ENCODE measurements at places on chromosomes 3 and 15.

- DNase-seq, result no peak
Observed at GRCh38 chr3:16463914-16464313, 49.6 kb downstream of the RFTN1 start.

GRCh38 chr15:72564091-72564490 lies 90.0 kb downstream of the ARIH1 start:
- no peak for DNase-seq

GRCh38 chr3:194938845-194939531 lies 253.3 kb downstream of the FAM43A start:
- no peak for DNase-seq

GRCh38 chr3:153618176-153618575 lies 456.1 kb downstream of the RAP2B start:
- no peak for DNase-seq

DNA sequence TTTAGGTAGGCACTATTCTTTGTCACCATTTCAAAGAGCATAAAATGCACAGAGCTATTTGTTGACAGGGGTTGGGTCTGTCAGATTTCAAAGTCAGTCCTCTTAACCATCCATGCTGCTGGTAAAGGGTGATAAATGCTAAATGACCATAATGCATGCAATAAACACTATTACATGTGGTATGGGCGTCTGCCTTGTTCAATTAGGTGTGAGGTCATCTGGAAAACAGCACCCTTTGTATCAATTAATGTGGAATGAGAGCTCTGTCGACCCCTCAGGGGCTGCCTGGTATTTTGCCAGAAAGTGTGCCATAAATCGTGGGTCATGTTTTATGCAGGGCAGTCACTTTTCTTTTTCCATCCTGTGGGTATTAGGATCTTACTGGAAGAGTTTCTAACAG lies 235.6 kb downstream of the SV2B start:
- no peak for DNase-seq

GRCh38 chr15:38438031-38438986 lies 15.6 kb upstream of the FAM98B start:
- DNase-seq, result no peak

DNA sequence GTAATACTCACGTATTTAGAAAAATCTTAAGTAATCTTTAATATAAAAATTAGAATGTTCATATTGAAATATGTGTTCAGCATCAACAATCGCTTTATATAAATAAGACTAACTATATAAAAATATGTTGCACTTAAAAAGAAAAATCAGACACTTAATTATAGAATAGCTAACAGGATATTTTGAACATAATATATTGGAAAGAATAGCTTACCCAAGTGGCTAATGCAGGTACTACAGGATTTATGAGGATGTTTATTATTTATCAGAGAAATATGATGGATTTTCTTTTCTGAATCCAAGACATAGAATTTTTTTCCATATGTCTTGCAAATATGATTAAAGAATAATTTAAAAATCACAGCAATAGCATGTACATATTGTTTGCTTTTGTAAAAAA lies 567.9 kb upstream of the GBE1 start:
- no peak for DNase-seq

DNA sequence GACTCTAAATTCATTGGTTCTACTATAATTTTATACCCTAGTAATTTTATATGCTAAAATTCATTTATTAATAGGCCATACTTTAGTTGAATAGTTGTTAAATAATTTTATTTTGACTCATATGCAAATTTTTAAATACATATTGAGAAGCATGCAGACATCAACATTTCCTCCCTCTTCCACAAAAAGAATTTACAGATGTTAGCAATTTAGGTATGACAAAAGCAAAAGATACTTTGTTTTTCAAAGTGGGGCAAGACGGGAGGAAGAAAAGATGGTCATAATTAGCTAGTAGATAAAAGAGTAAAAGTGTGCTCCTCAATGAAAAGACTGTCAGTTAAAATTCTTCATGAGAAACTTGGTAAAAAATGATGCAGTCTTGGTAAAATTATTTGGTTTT lies 148.9 kb upstream of the TSPAN3 start:
- peak; percentile 4 for DNase-seq
